Activated T-cell treated with anti-CD3 and anti-CD28 coated beads for 1 hour (primary cell): ENCODE measurements at places on chromosomes 7 and 10.

- DNase-seq = no peak
These were observed 7.6 kb downstream of the HACD1 start for GRCh38 chr10:17609523-17610079.

DNA sequence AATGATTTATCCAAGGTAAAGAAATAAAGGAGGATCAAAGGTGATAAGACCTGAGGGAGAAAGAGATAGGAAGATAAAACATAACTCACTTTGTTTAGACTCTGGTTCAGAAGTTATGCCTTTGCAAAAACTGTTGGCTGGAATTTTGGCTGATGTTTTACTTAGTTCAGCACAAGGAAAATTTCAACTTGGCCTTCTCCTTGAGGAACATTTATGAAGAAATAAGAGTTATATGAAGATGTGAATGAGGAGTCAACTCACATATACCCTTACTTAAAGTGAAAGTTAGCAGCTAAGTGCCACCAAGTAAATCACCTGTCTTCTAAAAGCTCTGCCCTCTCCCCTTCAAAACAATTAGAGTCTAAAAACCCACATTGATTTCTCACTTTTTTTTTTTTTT, 39.7 kb upstream of the COL1A2 start:
- no peak for DNase-seq

GRCh38 chr7:20441346-20441745, 110.6 kb downstream of the ITGB8 start:
- DNase-seq = no peak

DNA sequence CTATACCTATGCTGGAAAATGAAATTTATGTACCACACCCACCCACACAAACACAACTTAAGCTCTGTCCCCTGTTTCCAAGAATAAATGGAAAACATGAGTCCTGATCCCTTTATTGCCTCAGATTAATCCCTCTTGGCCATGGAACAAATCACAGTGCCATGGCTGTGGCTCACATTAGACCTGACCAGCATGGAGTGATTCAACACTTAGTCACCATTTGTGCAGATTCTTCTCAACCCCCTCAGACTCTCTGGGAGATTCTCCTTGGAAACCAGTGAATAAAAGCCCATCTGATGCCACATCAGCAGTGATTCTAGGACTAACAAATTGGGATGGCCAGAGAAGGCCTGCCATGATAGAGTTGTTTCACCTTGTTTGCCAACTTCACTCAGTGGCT, 204.4 kb upstream of the TMEM72 start:
- no peak for DNase-seq

GRCh38 chr10:74558403-74558802, 268.0 kb upstream of the KAT6B start:
- no peak for DNase-seq

DNA sequence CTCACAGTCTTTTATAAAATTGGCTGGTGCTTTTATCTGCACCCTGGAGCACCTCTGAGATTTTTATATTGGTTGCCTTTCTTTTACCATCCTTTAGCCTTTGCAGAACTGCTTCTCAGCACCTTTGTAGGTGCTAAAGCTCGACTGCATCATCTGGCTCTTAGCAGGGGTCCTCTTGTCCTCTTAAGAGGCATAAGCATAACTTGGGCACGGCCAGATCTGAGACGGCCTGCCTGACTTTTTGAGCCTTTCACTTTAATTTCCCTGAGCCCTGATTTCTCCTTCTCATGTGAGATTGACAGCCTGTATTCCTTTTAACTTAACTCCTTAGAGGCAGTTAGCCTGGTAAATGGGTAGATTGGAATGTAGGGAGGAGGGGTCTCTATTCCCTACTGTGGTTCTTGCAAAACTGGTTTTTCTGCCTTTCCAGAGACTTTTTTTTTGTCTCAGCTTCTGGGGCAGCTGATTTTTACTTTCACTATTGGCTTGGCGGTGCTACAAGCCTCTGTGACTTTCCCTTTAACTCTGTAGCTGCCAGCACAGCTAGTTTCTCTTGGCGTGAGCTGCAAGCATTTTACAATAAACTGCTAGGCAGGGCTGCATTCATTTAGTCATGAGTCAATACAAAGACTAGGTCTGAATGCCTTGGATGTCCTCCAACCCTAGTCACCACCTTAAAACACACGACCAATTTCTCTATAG, 24.0 kb downstream of the ZPBP start:
- DNase-seq = no peak

DNA sequence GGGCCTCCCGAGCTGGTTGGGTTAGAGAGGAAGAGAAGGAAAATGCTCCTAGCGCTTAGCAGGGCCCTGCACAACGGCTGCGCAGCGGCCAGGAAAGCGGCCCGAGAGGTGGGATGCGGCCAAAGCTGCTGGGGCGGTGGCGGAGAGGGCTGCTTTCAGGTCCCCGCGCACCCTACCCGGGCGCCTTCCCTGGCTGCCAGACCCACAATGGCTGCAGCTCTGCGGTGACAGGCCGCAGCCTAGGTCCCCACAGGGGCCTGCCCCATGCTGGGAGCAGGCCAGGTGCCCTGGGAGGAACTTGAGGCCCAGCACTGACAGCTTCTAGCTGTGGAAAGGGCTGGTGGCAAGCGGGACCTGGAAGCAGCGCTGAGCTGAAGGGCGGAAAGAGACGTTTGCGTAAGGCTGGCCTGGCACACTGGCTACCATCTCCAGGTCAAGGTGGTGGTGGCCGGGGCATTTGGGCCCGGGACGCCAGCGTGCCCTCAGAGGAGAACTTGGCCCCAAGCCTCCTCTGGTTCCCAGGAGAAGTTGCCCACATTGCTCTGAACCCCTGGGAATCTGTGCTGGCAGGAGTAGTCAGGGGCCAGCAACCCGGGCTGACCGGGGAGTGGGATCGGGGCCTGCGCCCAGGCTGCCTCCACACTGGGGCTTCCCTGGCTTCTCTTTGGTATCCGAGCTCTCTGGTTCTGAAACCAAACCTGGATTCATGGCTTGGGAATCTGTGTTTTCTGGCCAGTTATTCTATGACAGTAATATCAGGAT, 72.9 kb upstream of the ZNF804B start:
- no peak for DNase-seq

- DNase-seq = no peak
These were observed 22.2 kb downstream of the LIPK start for GRCh38 chr10:88728107-88728763.

- no peak for DNase-seq
These were observed 96.8 kb downstream of the PPP1R3C start for GRCh38 chr10:91536111-91536510.

- no peak for DNase-seq
These were observed 12.8 kb upstream of the ARID5B start for GRCh38 chr10:61888744-61889143.

DNA sequence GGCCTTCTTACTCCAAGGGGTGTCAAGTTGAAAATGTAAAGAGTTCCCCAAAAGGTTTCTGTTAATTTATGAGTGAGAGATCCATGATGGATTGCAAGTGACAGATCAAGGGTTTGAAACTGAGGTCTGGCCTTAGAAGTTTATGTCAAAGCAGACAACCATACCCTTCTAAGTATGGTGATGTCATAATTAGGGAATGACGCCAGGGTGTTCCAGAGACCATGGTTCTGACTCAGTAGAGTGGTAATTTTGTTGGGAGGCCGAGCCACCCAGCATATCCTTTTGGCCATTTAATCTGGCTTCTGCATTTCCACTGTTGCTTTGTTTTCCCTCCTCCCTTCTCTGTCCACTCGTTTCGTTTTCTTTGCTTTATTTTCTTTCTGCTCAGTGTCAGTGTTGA, 2.7 kb downstream of the TRUB1 start:
- no peak for DNase-seq

DNA sequence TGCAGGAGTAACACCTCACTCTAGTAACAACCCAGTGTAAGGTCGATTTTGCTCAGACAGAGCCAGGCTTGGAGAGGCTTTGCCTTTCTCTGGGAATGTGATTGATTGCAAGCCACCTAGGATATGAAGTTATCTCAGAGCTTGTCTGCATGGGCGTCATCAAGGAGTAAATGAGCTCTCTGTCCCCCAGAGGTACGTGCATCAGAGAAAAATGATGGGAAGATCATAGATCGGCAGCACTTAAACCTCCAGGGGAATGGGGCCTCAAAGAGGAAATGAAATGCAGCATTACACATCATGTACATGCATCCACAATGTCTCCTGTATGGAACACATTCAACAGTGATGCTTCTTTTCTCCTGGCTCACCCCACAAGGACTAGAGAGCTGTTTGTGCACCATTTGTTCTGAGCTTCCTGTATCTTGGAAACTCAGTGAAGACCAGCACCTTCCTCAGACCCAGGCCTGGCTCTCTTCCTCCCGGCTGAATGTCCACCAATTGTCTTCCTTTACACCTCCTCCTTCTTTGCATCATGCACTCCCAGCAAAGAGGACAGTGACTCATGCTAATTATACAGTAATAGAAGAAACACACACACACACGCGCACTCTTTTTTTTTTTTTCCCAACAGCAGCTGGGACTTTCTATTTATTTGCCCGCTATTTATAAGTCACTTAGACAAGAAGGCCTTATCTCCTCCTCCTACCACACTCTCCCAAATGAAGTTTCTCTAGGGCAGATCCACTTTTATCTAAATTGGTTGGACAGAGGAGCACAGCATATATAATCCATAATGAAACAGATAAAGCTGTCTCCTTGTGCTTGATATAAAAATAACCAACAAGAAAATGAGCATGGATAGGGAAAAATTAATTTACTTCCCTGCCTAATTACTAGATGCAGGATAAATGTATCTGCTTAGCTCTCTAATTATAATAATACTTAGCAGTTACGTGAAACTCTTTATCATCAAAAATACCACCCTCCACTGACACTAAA, 990.7 kb downstream of the CCSER2 start:
- DNase-seq = no peak

- peak; percentile 27 for DNase-seq
These were observed 57.2 kb upstream of the ECHDC3 start for GRCh38 chr10:11684717-11685645.

GRCh38 chr10:124892905-124893304, 49.0 kb upstream of the ZRANB1 start:
- DNase-seq = no peak
